Ovary (tissue), 10 donors: ENCODE measurements at places on chromosomes 2 and 18.

- DNase-seq, result no peak
Observed at GRCh38 chr18:63131959-63132818, 187.4 kb downstream of the BCL2 start.

GRCh38 chr2:10400978-10401951 lies 46.9 kb downstream of the ODC1 start:
- DNase-seq, result no peak

- peak; percentile 39 for DNase-seq
Observed at GRCh38 chr2:240992572-240993291, 5.7 kb upstream of the SNED1 start.

- no peak for DNase-seq
Observed at GRCh38 chr2:233593201-233593600, 24.2 kb upstream of the UGT1A8 start.

GRCh38 chr2:54836477-54836876 lies 113.0 kb downstream of the EML6 start:
- no peak for DNase-seq

DNA sequence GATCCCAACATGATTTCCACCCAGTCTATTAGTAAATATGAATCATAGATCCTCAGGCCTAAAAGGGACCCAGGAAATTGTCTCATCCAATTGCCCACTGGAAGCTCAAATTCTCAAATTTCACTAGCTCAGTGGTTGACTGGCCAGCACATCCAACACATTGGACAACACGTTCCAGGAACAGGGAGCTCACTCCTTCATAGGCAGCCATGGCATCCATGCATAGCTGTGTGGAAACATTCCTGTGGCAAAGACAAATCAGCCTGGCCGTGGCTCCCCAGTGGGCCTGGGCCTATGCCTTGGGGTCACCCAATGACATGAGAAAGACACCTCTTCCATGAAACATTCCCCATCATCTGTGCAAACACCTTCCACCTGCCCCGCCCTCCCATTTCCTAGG lies 261.1 kb downstream of the ANAPC1 start:
- DNase-seq, result no peak

GRCh38 chr2:70199320-70199864 lies 8.6 kb upstream of the C2orf42 start:
- no peak for DNase-seq

- no peak for DNase-seq
Observed at GRCh38 chr2:149064856-149065630, 26.5 kb downstream of the LYPD6B start.

- no peak for DNase-seq
Observed at GRCh38 chr2:86068136-86068588, 37.5 kb downstream of the POLR1A start.
